ENCODE measurements at places on chromosomes 4 and X.
A peak's percentile ranks its signal among the peaks of the same experiment; 100 is the strongest.

DNA sequence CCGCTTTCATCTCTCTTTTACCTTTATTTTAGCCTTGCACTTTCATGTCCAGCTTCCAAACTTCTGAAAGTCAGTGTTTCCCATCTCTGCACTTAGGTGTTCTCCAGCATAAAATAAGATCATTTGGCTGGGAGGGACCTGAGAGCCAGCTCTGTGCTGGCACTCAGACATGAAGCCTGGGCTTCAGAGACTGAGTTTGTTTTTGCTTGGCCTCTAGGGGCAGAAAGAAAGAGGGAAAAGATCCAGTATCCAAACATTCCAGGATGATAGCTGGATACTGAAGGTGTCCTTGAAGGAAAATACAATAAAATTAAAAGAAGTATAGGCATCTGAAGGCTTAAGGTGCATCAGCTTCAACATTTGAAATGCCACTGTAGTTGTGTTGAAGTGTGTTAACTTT is 202.4 kb upstream of the ZIC3 start:
- DNase-seq, result no peak

- no peak for DNase-seq
Measured at GRCh38 chr4:68358988-68359387, 9.1 kb upstream of the YTHDC1 start.

DNA sequence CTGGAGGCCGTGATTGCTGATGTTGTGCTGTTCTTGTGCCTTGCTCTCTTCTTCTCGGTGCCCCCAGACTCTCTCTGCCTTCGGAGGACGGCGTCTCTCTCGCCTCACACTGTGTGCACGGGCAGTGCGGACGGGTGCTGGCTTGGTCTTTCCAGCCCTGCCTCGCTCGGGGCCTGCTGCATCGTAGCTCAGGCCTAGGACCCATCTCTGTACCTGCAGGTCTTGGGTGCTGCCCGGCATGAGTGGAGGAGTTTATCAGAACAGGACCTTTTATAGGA is 18.2 kb downstream of the RGS12 start:
- no peak for DNase-seq

GRCh38 chr4:30443289-30443688 is 276.9 kb upstream of the PCDH7 start:
- no peak for DNase-seq

GRCh38 chr4:183586824-183587223 is 72.2 kb downstream of the RWDD4 start:
- DNase-seq, result no peak

- DNase-seq, result no peak
Measured at GRCh38 chr4:170051402-170051801, 25.2 kb upstream of the MFAP3L start.

DNA sequence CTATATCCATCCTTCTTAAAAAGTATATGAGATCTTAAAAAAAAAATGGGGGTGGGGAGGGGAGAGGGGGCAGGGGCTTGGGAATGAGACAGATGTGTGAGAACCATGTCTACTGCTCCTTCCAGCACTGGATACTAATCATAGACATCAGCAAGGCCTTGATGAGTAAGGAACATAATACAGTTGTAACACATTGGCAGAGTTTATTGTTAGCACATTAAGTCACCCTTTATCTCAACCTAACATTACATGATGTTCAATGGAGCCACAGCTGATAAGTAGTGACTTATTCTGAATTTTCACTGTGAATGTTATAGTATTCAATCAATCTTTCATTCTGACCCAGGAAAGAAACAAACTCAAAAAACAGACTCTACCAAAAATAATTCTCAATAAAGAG is 47.3 kb upstream of the KCNE5 start:
- no peak for DNase-seq

- peak; percentile 16 for DNase-seq
Measured at GRCh38 chr4:87919941-87920340, 55.6 kb upstream of the SPP1 start.

DNA sequence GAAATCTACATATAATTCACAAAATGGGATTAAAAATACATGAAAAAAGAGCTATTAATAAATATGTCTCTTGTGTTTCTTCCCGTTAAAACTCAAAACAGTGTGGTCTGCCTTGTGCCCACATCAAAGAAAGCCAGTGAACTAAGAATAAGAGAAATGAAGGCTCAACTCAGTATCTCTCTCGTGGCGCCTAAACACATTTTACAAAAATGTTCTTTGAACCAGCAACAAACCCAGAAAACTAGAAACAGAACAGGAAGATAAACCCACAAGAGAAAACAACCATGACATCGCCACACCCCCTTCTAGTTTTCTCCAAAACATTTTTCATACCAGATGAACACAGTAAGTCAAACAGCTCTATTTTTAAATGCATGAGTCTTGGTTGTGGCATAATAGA is 130.1 kb downstream of the DCHS2 start:
- DNase-seq, result no peak

DNA sequence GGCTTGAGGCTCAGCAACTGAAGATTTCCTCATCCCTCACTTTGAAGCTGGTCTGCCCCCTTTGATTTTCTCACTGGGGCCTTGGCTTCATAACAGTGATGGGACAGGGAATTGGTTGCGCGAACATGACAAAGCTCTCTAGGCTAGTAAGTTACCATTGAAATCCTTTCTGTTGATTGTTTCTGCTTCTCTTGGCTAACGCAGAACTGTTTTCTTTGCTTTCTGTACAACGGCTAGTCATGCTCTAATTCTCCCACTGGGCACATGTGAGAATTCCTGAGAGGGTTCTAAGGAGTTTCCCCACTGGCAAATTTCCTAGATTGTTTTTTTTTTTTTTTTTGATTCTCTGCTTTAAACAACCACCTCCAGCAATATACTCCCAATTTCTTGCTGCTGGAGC is 738.6 kb downstream of the PCDH7 start:
- DNase-seq, result no peak

DNA sequence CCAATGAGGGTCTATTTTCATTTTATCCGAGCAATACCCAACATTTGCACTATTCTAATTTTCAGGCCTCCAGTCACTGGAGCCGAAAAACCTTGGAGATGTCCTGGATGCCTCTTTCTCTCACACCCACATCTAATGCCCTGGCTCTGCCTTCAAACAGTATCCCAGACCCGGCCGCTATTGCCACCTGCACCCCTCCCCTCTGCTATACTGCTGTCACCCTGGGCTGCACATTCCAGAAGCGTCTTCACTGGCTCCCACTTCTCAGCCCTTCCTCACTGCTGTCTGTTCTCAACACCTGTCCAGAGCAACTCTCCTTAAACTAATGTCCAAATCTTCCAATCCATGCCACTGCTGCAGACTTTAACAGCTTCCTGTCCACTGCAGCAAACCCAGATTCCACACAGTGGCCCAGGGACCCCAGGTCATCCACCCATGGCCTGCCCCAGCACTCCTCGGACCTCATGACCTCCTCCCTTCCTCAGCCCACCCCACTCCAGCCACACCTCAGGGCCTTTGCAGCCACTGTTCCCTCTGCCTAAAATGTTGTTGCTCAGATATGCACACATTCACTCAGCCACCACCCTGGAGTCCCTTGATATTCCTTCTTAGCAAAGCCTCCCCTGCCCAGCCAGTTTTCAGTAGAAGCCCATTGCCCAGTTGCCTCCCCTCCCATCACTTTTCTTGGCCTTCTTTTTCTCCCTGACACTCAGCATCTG is 30.5 kb upstream of the PPP2R2C start:
- DNase-seq, result no peak

DNA sequence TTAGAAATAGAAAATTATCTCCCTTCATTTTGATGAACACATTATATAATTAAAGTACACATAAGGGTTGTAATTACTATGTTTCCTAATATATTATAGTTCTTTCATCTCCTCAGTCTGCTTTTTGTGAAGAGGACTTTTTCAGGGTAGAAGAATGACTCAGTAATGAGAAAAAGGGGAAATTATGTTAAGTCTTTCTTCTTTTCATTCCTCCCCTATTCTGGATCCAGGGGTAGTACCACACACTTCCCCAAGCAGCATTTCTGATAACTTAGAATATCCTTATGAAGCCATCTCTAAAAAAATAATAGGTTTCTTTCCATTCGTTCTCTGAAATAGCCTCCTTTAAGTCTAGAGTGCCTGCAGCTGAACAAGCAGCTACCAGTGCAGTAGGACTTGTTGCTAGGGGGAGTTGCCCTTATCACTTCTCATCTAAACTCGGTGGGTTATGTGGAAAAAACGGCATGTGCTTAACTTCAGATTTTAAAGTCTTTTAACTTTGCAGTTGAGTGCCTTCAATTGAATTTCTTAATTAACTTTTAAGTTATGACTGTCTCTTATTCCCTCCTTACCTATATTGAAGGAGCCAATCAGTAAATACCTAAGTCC is 184.8 kb downstream of the ARHGAP24 start:
- peak; percentile 16 for DNase-seq

DNA sequence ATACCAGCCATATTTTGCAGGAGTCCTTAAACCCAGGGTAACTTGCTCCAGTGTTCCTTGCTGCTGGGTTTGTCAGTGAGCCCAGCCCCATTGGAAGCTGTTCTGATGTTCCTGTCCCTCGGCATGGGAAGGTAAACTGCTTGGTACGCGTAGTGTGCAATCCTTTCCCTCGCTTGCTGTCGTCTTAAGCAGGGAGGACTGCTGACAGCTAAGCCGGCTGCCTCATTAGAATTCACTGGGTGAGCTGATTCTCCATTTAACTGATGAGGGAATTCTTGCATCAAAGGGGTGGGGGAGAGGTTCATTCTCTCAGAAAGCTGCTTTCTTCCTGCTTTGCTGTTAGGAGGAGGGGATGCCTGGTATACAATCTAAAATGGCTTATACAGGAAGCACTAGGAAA is 164.6 kb downstream of the MID1IP1 start:
- no peak for DNase-seq

DNA sequence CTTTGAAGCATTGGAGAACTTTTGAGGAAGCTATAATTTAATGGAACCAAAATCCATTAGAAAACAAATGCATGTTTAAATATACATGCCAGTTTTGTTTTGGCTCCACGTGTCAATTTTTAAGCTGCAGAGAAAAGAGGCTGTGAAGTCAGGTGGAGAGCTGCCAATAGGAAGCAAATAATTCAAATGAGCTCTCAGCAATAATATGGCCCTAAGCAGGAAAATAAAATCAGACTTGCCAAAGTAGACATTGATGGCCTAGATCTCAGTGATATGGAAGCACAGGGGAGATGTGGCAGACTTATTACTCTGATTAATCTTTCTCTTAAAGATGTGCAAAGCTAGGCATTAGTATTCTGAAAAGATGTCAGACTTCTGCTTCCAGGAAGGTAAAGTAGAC is 769.8 kb upstream of the NDST4 start:
- no peak for DNase-seq

- DNase-seq, result peak; percentile 46
Measured at GRCh38 chr4:82561786-82562563, at the start of gene TMEM150C. TMEM150C (minus strand) TSS chr4:82561988; CDS start chr4:82504657, 57,331 bp downstream.

DNA sequence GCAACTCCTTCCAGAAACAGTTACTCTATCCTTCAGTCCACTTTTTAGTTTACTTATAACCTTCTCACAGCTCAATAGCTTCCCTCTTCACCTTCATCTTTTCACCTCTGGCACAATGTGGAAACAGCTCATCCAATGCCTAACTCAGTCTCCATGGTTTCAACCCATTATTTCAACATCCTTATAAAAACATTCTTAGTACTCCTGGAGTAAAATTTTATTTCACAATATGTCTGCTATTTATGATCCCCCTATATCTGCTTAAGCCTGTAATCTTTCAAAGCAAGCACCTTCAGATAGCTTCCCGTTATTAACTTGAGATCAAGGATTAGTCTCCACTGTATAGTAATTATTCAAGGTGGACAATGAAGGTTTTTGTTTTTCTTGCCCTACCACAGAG is 156.3 kb downstream of the GASK1B start:
- DNase-seq, result no peak

DNA sequence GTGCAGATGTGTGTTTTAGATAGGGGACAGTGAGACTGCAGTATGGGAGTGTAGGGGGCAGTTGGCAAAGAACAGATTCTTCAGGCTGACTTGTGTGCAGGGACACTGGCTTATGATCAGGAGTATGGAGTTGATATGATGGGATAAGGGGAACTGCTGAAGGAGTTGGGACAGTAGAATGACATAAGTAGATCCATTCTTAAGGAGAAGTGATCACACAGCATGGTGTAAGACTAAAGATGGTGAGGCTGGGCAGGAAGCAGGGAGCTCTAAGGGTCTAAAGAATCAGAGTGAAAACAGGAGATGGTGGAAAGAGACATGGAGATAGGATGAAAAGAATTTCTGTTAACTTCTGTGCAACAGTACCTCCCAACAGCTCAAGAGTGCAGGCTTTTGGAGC is 70.7 kb downstream of the REELD1 start:
- no peak for DNase-seq

DNA sequence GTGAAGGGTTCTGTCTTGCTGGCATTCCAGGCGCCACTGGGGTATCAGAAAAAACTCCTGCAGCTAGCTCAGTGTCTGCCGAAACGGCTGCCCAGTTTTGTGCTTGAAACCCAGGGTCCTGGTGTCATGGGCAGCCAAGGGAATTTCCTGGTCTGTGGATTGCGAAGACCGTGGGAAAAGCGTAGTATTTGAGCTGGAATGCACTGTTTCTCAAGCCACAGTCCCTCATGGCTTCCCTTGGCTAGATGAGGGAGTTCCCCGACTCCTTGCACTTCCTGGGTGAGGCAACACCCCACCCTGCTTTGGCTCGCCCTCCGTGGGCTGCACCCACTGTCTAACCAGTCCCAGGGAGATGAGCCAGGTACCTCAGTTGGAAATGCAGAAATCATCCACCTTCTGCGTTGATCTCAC is 40.1 kb downstream of the NOP14 start:
- DNase-seq, result no peak

- DNase-seq, result no peak
Measured at GRCh38 chrX:19121898-19122640, at the start of gene ADGRG2. ADGRG2 (minus strand) TSS chrX:19122468; CDS start chrX:19068834, 53,634 bp downstream.

DNA sequence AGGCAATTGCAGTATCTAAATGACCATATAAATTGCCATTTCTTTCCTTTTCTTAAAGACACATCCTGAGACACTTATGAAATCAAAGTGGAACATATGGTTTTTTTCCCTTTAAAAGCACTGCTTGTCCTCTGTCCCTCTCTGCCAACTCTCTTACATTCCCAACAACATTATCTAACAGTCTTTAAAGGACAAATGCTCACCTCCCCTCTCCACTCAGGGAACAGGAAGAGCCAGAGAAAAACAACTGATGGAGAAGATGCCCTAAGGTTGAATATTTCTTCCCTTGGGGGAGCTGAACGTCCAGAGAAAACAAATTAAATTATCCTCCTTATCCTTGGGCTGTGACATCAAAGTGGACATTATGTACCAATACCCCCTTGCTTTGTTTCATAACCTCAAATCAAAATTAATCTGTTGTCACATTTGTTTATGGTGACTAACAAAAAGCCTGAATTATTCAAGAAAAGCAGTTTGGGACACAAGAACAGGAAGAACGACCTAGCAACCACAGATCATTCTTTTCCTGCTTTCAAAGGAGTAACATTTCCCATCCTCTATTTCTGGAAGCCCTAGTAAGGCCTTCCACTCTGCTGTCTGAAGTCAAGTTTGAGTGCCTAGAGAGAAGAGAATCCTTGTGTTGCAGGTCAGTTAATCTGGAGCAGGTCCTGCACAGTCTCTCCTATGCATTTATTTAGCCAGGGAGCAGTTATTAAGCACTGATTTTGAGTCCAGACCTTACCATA is 52.6 kb upstream of the PAGE1 start:
- no peak for DNase-seq
